ENCODE measurements at places on chromosomes 11 and 22.

- no peak for DNase-seq
These were observed 583 bp downstream of the P4HA3 start for GRCh38 chr11:74310857-74311256.

- DNase-seq = no peak
These were observed 577.9 kb upstream of the ANO5 start for GRCh38 chr11:21614961-21615360.

DNA sequence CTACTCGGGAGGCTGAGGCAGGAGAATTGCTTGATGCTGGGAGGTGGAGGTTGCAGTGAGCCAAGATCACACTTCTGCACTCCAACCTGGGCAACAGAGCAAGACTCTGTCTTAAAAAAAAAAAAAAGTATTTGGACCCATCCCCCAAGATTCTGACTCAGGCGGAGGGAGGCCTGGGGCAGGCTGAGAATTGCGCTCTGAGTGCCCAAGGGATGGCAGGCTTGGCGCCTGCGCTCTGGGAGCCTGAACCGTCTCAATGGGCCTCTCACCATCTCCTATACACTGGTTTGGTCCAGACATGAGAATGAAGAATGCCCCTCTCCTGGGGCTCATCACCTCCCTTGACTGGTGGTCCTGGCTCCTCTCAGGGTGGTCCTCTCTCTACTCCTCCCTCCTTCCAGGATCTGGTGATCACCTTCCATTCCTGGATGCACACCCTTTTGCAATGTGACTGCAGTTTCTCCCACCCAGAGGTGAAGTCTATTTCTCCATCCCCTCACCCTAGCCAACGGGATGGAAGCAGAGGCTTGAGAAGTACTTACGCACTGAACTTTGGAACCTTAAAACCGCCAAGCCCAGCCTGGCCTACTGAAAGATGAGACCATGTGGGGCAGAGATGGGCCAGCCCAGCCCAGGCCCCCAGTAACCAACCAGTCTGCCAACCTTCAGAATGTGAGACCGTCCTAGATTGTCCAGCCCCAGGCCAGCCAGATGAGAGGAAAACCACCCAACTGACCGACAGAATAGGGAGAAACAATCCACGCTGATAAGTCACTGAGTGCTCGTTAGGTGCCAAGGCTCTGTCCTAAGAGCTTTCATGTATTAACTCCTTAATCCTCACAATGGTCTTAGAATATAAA lies 4.9 kb downstream of the POLR3H start:
- no peak for DNase-seq

GRCh38 chr11:15938983-15939382 lies 417.4 kb downstream of the SOX6 start:
- DNase-seq = no peak

DNA sequence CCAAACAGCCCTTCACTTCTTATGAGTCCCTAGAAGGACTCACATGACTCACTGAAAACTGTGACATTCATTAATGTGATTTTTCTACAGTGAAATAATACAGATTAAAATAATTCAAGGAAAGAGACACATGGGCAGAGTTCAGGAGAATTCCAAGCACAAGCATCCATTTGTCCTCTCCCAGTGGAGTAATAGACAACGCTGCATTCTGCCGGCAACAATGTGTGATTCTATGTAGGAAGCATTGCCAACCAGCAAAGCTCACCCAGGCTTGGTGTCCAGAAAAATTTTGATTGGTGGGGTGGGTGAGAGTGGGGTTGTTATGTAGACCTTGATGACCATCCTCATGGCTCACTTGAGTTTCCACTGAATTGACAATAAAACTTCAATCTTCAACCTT lies 123.9 kb downstream of the VPREB1 start:
- DNase-seq = no peak

DNA sequence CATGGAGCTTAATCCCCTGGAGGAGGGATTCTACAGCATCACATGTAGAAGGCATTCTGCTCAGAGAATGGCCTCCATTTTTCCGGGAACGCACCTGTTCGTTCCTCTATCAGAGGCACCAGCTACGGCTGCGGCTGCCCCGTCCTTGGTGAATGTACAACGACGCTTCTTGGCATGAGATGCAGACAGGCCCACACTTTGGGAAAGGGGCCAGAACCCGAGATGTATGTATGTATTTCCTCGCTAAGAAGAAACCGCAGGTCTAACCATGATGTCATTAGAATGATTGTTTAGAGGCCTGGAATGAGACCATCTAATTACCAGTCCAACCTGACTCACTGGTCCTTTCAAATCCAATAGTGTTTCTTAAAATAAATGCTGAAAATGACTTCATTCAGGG lies 1293.4 kb downstream of the TBC1D22A start:
- DNase-seq = no peak

Measured in activated naive CD4-positive, alpha-beta T cell treated with Interleukin-2 at 50 U/mL for 16 hours (primary cell).